ENCODE measurements at places on chromosomes 1 and 21.

DNA sequence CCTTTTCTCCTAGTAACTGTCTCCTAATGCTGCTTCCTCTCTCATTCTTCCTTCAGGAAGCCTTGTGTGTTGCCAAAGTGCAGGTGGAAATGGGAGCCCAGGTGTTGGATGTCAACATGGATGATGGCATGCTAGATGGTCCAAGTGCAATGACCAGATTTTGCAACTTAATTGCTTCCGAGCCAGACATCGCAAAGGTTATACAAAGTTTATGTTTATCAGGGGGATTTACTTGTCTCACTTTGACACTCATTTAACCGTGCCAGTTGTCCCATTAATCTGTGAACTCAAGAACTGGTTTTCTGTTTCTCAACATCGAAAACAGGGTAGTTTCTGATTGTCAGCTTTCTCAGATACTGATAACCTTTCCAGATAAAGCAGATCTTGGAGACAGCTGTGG is 40.4 kb downstream of the MTR start:
- peaks cover 26% of the 10 kb centered on the region for H3K36me3 ChIP-seq
- no peak overlapping the region for H3K27ac ChIP-seq
- DNase-seq, result no peak
- no peaks in the 10 kb centered on the region for H3K4me1 ChIP-seq

DNA sequence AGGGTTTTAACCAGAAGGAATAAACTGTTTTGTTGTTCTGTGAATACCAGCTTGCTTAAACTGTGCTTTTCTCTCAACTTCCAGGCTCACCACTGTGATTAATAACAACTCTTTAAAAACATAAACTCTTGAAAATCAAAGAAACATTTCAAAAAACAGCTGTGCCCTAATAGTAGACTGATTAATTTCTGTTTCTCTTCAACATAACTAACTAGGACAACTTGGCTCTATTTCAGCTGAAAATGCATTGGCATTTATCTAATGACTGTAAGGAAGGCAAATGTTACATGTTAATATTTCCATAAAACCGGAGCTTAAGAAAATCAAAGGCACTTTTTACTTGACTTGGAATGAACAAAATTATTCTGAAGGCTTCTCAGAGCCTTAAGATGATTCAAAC is 656.1 kb upstream of the NEGR1 start:
- H3K4me3 ChIP-seq, result no peak overlapping the region
- H3K27ac ChIP-seq, result no peak overlapping the region
- H3K27me3 ChIP-seq, result no peaks in the 10 kb centered on the region
- no peaks in the 10 kb centered on the region for H3K4me1 ChIP-seq
- DNase-seq, result no peak

DNA sequence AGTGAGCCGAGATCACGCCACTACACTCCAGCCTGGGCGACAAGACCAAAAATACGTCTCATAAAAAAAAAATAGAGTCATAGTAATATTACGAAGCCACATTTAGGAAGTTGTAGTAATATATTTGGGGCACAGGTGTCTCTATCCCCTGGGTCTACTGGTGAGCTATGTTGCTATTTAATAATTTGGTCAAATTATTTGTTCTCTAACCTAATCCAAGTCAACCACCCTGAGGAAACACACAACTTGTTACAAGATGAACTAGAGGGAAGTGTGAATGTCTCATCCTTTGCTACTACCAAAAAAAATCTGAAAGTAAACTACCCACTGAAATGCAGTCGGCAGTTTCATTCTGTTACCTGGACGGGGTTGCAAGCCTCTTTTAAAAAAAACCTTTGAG is 35.3 kb downstream of the RGS8 start:
- no peak overlapping the region for H3K27ac ChIP-seq
- H3K36me3 ChIP-seq, result no peaks in the 10 kb centered on the region
- H3K27me3 ChIP-seq, result no peaks in the 10 kb centered on the region
- DNase-seq, result no peak
- no peak overlapping the region for H3K4me3 ChIP-seq

- DNase-seq, result no peak
- H3K27ac ChIP-seq, result no peak overlapping the region
These were observed 264.0 kb downstream of the CTH start for GRCh38 chr1:70674941-70675685.

DNA sequence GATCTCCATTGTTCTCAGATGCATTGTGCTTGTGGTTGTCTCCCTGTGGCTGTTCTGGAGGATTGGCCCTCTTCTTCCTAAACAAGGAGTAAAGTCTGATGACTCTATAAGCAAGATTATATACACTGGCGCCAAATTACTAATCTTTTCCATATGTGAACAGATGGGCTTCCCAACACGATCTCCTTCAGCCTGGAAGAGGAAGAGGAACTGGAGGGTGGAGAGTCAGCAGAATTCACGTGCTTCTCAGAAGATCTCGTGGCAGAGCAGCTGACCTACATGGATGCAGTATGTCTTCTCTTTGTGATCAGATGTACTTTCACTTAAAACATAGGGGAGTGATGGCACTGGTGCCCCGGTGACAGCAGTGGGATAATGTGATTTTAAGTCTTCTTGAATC is 78.7 kb downstream of the RGL1 start:
- peaks cover 30% of the 10 kb centered on the region for H3K36me3 ChIP-seq
- H3K4me3 ChIP-seq, result no peak overlapping the region
- no peak for DNase-seq
- peaks cover 16% of the 10 kb centered on the region for H3K4me1 ChIP-seq

DNA sequence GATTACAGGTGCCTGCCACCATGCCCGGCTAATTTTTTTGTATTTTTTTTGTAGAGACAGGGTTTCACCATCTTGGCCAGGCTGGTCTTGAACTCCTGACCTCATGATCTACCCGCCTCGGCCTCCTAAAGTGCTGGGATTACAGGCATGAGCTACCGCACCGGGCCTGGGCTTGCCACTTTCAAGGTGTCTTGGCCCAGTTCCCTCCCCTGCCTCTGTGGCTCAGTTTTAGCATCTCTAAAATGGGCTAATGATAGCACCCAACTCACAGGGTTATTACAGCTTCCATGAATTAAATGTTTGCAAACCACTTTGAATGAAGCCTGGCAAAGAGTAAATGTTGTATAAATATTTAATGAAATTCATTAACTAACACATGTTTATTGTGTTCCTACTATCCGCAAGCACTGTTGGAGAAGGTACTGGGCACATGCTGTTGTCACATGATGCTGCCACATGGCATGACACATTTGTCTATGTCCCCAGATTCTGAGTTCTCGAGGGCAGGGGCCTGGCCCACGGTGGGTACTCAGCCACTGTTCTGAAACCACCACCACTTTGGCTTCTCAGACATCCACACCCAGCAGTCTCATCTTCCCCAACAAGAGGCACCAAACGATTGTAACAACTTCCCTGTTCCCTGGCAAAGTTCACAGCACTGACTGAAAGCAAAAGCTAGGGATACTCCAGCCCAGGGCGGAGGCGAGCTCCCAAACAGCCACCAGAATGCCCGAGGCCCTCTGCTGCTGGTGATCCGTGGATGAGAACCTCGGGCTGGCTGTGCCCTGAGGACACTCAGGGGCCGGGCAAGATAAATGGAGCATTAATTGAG is 9.7 kb downstream of the IFFO2 start:
- H3K4me3 ChIP-seq, result peak overlapping the region; percentile 40
- H3K36me3 ChIP-seq, result no peaks in the 10 kb centered on the region
- peak overlapping the region; percentile 15 for H3K27ac ChIP-seq
- no peak for DNase-seq
- H3K4me1 ChIP-seq, result peaks cover 62% of the 10 kb centered on the region

GRCh38 chr1:53949023-53949990 is 3.2 kb downstream of the LRRC42 start:
- no peaks in the 10 kb centered on the region for H3K36me3 ChIP-seq
- peaks cover 43% of the 10 kb centered on the region for H3K4me1 ChIP-seq

- no peak overlapping the region for H3K27ac ChIP-seq
- H3K27me3 ChIP-seq, result no peaks in the 10 kb centered on the region
- no peak overlapping the region for H3K4me3 ChIP-seq
- H3K4me1 ChIP-seq, result peaks cover 2% of the 10 kb centered on the region
These were observed 144.3 kb downstream of the FCRL5 start for GRCh38 chr1:157407917-157408525.

- H3K36me3 ChIP-seq, result no peaks in the 10 kb centered on the region
- peaks cover 8% of the 10 kb centered on the region for H3K4me1 ChIP-seq
These were observed 127.6 kb downstream of the DMRTB1 start for GRCh38 chr1:53586765-53587164.

Data from neural crest cell (in vitro differentiated cells).